ENCODE measurements at places on chromosomes 2 and 18.

GRCh38 chr2:200050921-200051610 is 95.7 kb downstream of the MAIP1 start:
- no peak for ATAC-seq

GRCh38 chr18:3051718-3052410 is 38.9 kb upstream of the LPIN2 start:
- no peak for ATAC-seq

DNA sequence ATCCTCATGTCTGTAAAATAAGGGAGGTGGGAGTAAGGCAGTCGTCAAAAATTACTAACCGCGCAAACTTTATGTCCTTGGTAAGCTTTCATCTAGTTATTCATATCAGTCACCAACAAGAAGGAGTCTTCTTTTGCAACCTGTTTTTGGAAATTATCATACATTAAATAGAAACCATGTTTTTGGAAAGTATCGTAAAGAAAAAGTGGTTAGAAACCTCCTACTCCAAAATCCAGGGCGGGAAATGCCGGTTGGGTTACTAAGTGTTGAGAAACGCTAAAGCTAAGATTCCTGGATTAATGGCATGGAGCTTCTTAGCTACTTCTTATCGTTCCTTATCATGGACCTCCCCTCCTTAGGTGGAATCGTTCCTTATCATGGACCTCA is 778 bp downstream of the BBS5 start:
- no peak for ATAC-seq

GRCh38 chr18:75915941-75916623 is 488.6 kb upstream of the SMIM21 start:
- peak; percentile 17 for ATAC-seq

GRCh38 chr2:96146881-96147592 is 1.8 kb upstream of the DUSP2 start:
- no peak for ATAC-seq

GRCh38 chr2:161384864-161385263 is 31.2 kb upstream of the TBR1 start:
- no peak for ATAC-seq

- ATAC-seq: no peak
Measured at GRCh38 chr2:99772591-99773331, 282.9 kb upstream of the REV1 start.

- ATAC-seq: peak; percentile 5
Measured at GRCh38 chr2:109711230-109712122, 82.6 kb upstream of the RGPD5 start.

- ATAC-seq: no peak
Measured at GRCh38 chr2:2333076-2333475, 2.0 kb upstream of the MYT1L start.

DNA sequence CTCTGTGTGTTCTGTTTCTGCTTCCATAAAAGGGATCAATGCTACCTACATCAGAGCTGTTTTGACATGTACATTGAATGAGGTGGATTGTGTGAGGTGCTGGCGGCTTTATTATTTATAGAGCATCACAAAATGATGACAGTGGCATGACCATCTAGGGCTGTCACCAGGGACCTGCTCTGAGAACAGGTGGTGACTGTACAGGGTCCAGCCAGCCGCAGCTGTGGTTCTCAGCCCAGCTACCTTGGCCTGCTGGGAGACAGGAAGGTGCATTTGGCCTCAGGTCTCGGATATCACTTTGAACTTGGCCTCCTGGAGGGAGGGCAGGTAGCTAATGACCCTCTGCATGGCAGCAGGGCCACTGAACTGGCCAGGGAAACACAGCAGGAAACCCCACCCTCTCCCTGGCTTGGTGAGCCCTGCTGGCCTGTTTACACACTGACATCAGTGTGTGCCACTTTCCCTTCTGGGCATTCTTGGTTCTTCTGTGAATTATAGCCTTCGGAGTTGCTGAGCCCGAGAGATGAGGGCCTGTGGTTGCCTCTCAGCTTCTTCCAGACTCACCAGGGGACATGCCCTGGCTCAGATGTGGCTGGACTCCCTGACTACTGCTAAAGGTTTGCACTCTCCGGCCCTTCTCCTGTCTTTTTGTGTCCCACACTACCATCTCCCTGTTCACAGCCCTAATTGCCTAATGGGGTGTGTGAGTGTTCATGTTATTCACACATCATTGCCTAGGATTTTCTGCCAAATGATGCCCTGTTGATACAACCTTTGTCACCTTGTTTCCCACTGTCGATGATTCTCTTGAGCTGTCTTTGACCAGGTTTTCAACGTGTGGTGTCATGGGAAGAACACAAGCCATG is 109.2 kb upstream of the RAB12 start:
- no peak for ATAC-seq

- no peak for ATAC-seq
Measured at GRCh38 chr2:37657471-37657870, 14.0 kb downstream of the CDC42EP3 start.

- peak; percentile 98 for ATAC-seq
Measured at GRCh38 chr18:47953471-47953931, 23.0 kb upstream of the SMAD2 start.

- ATAC-seq: peak; percentile 92
Measured at GRCh38 chr2:37615804-37616676, 55.4 kb downstream of the CDC42EP3 start.

DNA sequence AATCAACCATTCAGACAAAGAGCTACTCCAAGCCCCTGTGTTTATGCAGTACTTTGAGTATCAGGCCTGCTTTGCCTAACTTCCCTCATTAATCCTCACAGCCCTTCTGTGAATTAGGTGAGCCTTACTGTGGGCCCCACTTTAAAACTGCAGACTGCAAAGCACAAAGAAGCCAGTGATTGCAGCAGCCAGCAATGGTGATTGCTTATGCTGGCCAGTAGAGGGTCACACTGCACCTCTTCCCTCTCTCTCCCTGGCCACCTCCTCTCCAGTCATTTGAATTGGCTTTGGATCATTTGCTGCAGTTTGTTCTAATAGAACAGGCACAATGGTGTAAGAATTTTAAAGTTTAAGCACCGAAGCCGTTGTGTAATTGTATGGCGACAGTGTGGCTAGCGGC is 229.9 kb downstream of the AGPS start:
- no peak for ATAC-seq

DNA sequence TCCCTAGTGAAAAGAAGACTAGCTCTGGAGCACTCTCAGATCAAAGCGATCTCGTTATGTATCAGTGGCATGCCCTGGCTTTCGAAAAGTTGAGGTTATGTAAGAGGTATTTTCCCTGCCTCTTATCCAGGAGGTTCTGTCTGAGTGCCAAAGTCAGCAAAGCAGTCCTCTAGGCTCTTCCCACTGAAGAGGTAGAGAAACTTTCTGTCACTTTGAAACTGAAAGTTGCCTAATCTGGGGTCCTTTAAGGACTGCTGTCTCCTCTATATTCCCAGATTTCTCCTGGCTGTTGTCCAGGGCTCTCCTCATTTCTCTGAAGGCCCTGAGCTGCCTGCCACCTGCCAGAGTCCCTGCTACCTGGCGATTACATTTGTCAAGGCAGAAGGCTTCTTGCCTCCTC is 96.3 kb downstream of the B3GNT2 start:
- no peak for ATAC-seq

DNA sequence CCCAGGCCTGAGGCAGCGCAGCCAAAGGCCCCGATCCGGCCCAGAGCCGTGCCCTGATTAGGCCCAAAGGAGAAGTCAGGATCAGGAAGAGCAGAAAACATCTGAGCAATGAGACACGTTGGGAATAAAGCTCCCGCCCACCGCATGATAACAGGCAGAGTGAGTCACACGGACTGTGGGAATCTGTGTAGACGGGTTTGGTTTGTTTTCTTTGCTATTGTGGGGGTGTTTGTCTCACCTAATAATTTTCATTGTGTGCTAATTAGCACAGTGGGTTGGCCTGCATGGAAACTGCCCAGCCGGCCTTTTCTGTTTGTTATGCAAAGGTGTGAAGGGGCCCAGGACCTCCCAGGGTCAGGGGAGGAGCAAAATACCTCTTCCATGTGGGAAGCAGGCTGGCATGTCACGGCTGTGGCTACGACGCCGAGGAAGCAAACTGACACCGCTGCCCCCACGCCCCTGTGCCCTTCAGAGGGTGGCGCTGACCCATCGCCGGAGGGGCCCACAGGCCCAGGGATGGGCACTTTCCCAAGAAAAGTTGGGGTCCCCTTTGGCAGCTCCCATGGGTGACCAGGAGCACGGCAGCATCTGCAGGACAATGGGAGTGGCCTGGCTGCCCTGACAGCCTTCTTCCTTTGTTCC is 68.4 kb upstream of the CTDP1 start:
- ATAC-seq: no peak
